ENCODE measurements at places on chromosomes 1 and 21. TPM values are rescaled to one million over a fixed set of nuclear protein-coding genes. Genes with fewer than 3 reads are reported as not detected.

GRCh38 chr1:41581216-41582003 is 96.9 kb upstream of the EDN2 start:
- no peak for DNase-seq

GRCh38 chr1:205589046-205589445 is 42.8 kb downstream of the ELK4 start:
- DNase-seq, result no peak

GRCh38 chr1:161958425-161958824 is 65.2 kb downstream of the OLFML2B start:
- peak; percentile 56 for DNase-seq

DNA sequence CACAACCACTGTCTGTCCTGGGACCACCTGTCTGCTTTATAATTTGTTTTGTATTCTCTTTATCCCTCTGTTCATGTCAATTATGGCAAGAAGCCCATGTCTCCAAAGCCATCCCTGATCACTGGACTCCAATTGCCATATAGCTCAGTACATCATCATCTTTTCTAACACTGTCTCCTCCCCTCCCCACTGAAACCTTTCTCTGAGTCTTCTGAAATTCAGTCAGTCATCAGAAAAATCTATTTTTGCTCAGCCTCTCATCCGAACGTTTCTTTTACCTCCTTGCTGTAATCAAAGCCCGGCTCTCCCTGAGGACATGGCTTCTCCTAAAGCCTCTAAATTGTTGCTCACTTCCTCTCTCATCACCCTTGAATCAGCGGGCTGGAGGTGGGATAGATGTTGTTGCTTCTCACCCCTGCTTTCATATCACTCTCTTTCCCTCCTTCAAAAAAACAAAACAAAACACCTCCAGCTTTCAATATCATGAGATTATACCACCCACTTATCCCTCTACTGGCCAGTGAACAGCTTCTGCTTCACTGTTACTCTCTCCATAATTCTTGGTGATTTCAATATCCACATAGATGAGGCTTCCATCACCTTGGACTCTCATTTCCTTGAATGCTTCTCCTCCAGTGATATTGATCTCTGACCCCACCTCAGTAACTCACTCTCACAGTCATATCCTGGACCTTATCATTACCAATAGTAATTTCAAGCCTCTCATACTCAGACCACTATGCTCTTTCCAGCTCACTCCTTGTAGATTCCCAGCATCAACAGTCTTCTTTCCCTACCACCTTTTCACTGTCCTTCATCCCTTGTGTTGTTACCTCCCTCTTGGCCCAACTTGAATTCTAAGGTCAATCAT is 27.8 kb downstream of the RAB3B start:
- DNase-seq, result no peak

GRCh38 chr1:248404024-248404423 is 1.2 kb downstream of the OR2T1 start:
- DNase-seq, result no peak

GRCh38 chr21:42505090-42505726 is 8.4 kb upstream of the SLC37A1 start:
- DNase-seq, result no peak

DNA sequence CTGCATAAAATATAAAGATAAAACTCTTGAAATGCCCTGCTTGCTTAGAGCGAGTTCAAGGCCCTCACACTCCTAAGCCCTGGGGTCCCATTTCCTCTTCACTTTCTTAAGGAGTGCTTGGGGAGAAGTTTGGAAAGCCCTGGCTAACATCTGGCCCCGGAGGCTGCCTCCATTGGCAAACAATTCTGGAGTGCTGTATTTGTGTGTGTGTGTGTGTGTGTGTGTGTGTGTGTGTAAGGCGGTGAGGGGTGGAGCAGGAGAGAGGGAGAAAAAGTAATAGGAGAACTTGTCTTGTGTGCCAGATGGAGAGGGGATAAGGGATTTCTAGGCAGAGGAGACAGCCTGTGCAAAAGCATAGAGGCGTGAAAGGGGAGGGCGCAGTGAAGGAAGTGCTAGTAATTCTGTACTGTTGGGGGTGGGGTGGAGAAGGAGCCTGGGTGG is 578 bp upstream of the TRIM62 start:
- DNase-seq, result no peak

The TTC4 gene
- 21.7 TPM for polyA plus RNA-seq

The NIPAL3 gene
- polyA plus RNA-seq, result 20.3 TPM
